ENCODE measurements at places on chromosomes 16 and 17. TPM values are rescaled to one million over a fixed set of nuclear protein-coding genes. Genes with fewer than 3 reads are reported as not detected.
A peak's percentile ranks its signal among the peaks of the same experiment; 100 is the strongest.

SCN4A gene
- total RNA-seq: not detected

CCL22 gene
- not detected for total RNA-seq

ZNF286A gene
- total RNA-seq: 25.7 TPM

SMIM36 gene
- total RNA-seq: not detected

GCGR gene
- total RNA-seq: not detected

SCNN1B gene
- total RNA-seq: not detected

LRRC37A2 gene
- 2.8 TPM for total RNA-seq

DNA sequence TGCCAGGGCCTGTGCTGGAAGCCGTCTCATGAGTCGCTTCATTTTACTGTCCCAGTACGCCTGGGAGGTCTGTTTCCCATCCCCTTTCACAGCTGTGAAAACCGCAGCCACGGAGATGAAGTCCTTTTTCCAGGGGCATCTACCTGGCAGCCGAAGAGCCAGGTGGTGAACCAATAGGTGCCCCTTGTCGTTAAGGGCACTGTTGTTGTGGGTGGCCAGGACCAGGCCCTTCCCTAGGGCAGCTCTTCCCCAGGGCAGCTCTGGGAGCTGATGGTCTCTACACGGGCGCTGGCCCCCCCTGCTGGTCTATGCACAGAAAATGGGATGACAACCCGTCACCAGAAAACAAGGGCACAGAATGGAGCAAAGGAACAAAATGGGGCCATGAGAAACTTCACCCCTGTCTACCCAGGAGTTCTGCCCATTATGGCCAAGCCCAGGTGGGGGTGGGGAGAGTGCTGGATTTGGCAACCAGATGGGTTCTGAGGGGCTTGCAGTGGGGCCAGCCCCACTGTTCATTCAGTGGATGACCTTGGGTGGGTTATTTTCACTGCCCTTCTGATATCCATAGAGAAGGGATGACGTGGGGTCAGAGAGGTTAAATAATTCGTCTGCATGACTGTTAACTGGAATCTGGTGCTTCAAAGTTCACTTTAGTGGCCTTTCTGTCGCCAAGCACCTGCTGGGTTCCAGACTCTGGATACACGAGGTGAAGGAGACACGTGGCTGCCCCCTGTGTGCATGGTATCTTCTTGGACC lies 11.5 kb downstream of the RMI2 start:
- peak; percentile 36 for DNase-seq
- H3K4me3 ChIP-seq: peak overlapping the region; percentile 58
- H3K36me3 ChIP-seq: peaks cover 13% of the 10 kb centered on the region
- H3K27me3 ChIP-seq: peaks cover 3% of the 10 kb centered on the region
- H3K4me1 ChIP-seq: peaks cover 74% of the 10 kb centered on the region

- DNase-seq: no peak
- peaks cover 37% of the 10 kb centered on the region for H3K36me3 ChIP-seq
- H3K4me3 ChIP-seq: no peak overlapping the region
Observed at GRCh38 chr17:78049609-78050008, 78.9 kb downstream of the TMC6 start.

- no peak overlapping the region for H3K4me3 ChIP-seq
- no peak overlapping the region for H3K27ac ChIP-seq
- H3K36me3 ChIP-seq: peaks cover 4% of the 10 kb centered on the region
- DNase-seq: no peak
- no peaks in the 10 kb centered on the region for H3K4me1 ChIP-seq
Observed at GRCh38 chr16:2235695-2236336, 428 bp upstream of the DNASE1L2 start.

- H3K27ac ChIP-seq: no peak overlapping the region
- H3K36me3 ChIP-seq: no peaks in the 10 kb centered on the region
- no peaks in the 10 kb centered on the region for H3K4me1 ChIP-seq
Observed at GRCh38 chr17:33292201-33292980, 704 bp downstream of the ASIC2 start.

DNA sequence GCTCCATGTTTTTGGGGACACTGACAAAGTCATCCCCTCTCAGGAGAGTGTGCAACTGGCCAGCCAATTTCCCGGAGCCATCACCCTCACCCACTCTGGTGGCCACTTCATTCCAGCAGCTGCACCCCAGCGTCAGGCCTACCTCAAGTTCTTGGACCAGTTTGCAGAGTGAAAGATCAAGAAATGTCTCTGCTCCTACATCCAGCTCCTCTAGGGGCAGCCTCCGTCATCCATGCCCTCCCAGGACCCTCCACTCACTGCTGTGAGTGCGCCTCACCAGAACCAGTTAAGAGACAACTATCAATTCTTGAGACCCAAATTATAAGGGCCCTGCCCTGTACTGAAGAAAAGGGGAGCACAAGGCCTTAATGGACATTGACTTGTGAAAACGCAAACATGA lies 1.1 kb downstream of the OVCA2 start:
- peaks cover 41% of the 10 kb centered on the region for H3K4me1 ChIP-seq
- H3K27me3 ChIP-seq: no peaks in the 10 kb centered on the region
- peaks cover 34% of the 10 kb centered on the region for H3K36me3 ChIP-seq
- peak overlapping the region; percentile 93 for H3K4me3 ChIP-seq
- H3K27ac ChIP-seq: peak overlapping the region; percentile 96

DNA sequence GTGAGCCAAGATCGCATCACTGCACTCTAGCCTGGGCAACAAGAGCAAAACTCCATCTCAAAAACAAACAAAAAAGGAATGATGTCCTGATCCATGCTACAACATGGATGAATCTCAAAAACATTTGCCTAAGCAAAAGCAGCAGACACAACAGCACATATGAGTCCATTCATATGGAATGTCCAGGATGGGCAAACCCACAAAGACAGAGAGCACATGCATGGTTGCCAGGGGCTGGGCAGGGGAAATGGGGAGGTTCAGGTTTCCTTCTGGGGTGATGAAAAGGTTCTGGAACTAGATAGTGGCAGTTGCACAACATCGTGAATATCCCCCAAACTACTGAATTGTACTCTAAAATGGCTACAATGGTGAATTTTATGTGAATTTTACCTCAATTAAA lies 35.3 kb upstream of the RAI1 start:
- H3K4me3 ChIP-seq: no peak overlapping the region
- H3K36me3 ChIP-seq: no peaks in the 10 kb centered on the region
- no peak overlapping the region for H3K27ac ChIP-seq
- H3K4me1 ChIP-seq: peaks cover 15% of the 10 kb centered on the region

GRCh38 chr17:1853698-1854097 lies 23.9 kb downstream of the RPA1 start:
- peaks cover 5% of the 10 kb centered on the region for H3K27me3 ChIP-seq
- no peak overlapping the region for H3K27ac ChIP-seq
- H3K4me1 ChIP-seq: peaks cover 13% of the 10 kb centered on the region
- DNase-seq: no peak

- DNase-seq: no peak
- H3K27ac ChIP-seq: no peak overlapping the region
- peaks cover 6% of the 10 kb centered on the region for H3K36me3 ChIP-seq
- no peaks in the 10 kb centered on the region for H3K27me3 ChIP-seq
- no peak overlapping the region for H3K4me3 ChIP-seq
Observed at GRCh38 chr17:73924114-73924908, 279.2 kb upstream of the RPL38 start.

- H3K27me3 ChIP-seq: peaks cover 2% of the 10 kb centered on the region
- peaks cover 70% of the 10 kb centered on the region for H3K4me1 ChIP-seq
- H3K4me3 ChIP-seq: peak overlapping the region; percentile 62
- H3K36me3 ChIP-seq: no peaks in the 10 kb centered on the region
Observed at GRCh38 chr16:84829168-84829965, 9.6 kb downstream of the CRISPLD2 start.

DNA sequence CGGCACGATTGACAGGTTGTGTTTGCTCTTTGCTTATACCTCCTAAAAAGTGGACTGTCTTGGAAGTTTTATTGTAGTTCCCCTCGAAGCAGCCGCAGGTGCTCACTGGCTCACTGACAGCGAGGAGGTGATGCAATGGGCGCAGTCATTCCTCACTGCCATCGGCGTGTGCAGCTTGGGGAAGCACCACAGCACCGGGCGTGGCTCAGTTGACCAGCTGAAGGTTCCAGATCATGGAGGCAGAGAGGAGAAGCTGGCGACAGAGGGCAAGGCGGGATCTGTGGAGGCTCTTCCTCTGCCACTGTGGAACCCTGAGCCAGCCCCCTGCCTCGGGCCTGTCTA lies 72.1 kb upstream of the TNRC6C start:
- DNase-seq: no peak
- peaks cover 24% of the 10 kb centered on the region for H3K4me1 ChIP-seq
- H3K36me3 ChIP-seq: no peaks in the 10 kb centered on the region
- no peak overlapping the region for H3K4me3 ChIP-seq

- no peak overlapping the region for H3K4me3 ChIP-seq
- H3K27me3 ChIP-seq: peaks cover 5% of the 10 kb centered on the region
- H3K36me3 ChIP-seq: no peaks in the 10 kb centered on the region
- no peak overlapping the region for H3K27ac ChIP-seq
- DNase-seq: no peak
- H3K4me1 ChIP-seq: peaks cover 16% of the 10 kb centered on the region
Observed at GRCh38 chr17:75637143-75637538, 3.9 kb downstream of the SMIM5 start.

DNA sequence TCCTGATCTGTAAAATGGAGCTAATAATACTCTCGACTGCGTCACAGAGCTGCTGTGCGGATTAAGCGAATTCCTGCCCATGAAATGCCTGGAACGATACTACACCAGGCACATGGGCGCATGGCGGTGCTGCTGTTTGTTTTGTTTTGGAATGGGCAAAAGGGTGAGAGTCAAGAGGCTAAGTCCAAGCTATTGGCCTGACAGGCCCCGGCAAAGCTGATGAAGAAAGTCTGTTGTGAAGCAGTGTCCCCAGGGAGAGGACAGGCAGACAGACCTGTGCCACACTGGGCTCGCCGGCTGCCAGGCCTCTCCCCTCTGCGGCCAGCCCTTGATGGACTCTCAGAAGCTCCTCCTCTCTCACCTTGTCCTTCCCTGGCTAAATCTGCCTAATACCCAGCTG lies 31.3 kb upstream of the RASD1 start:
- H3K4me1 ChIP-seq: no peaks in the 10 kb centered on the region
- no peaks in the 10 kb centered on the region for H3K36me3 ChIP-seq
- no peak for DNase-seq
- no peak overlapping the region for H3K27ac ChIP-seq

Measured in HFFc6 (cell line).